ENCODE measurements at places on chromosomes 5 and 9.

GRCh38 chr9:127508901-127509260, 57.6 kb downstream of the LRSAM1 start:
- DNase-seq, result no peak

- no peak for DNase-seq
Observed at GRCh38 chr5:151862811-151863472, 61.7 kb downstream of the GLRA1 start.

GRCh38 chr5:133801955-133802751, 166.3 kb downstream of the C5orf15 start:
- DNase-seq, result peak; percentile 63

DNA sequence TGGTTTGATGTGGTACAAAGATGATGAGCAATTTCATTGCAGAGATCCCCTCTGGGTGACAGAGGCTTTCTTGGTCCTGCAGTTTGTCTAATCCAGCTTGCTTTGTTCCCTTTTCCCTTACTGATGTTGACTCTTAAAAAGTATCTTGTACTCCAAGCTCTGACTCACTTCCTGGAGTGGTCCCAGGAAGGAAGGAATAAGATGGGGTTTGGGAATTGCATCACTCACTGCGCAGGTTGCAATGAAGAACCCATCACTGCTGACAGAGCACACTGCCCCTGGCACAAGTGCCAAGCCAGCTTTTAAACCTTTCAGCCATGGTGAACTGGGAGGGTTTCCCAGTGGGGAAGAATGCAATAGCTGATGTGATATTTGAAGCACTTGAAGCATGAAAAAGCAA, 662.2 kb upstream of the CTNND2 start:
- no peak for DNase-seq

GRCh38 chr9:100351508-100351907, 1.2 kb downstream of the TEX10 start:
- DNase-seq, result no peak

DNA sequence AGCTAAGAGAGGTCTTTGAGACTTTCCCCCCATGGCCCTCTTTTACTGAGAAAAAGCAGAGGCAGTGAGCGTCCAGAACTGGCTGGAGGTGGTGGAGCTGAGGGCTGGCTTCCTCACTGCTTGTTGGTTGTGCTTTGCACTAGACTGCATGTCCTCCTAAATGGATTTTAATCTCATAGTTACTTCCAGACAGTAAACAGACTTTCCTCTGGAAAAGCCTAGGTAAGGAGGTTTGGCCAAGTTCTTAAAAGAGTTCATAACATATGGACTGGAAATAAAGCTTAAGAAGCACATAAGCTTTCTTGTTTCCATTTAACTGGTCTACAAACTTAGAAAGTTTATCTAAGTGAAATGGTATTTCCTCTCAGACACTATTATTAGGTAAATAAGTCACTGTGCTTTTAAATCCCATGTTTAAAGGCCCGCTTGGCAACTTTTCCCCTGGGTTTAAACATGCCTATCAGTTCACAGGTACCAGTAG, 2.0 kb downstream of the ASPN start:
- DNase-seq, result no peak

DNA sequence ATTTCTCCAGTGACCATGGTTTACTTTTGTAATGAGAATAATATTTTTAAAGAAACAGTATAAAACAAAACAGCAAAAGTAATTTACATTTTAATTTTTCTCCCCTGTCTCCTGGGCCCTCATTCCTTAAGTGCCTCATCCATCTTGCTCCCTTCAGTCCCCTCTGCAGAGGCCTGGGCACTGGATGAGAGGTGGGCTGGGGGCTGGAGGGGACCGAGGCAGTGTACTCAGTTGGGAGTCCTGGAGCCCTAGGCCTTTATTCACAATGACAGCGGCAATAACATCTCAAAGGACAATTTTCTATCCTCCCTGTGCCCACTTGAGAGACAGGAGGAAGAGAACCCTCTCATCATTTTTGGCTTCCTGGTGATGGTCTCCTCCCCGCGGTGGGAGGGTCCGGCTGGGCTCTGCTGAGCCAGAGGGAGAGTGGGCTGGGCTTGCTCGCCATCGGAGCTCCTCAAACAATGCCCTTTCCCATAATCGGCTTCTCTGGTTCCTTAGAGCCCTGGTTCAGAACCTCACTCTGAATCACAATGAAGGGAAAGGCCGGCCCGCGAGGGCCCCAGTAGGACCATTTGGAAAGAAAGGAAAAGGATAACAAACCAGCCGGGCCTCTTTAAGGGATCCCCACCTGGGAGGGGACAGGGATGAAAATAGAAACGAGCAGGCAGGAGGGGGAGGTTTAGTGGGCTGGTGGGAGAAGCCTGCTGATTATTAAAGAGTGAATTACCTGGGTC, 9.7 kb upstream of the SMIM32 start:
- DNase-seq, result no peak

GRCh38 chr5:111127453-111128195, 35.5 kb downstream of the WDR36 start:
- DNase-seq, result no peak

All from sciatic nerve (tissue), 2 donors.